Stimulated activated CD4-positive, alpha-beta T cell treated with anti-CD3 and anti-CD28 coated beads, TNF-alpha, amount 100 ng/mL, for 1 hour (primary cell): ENCODE measurements at places on chromosomes 4 and X.
A peak's percentile ranks its signal among the peaks of the same experiment; 100 is the strongest.

- no peak for DNase-seq
Measured at GRCh38 chr4:126965877-126966276, 666.9 kb upstream of the INTU start.

DNA sequence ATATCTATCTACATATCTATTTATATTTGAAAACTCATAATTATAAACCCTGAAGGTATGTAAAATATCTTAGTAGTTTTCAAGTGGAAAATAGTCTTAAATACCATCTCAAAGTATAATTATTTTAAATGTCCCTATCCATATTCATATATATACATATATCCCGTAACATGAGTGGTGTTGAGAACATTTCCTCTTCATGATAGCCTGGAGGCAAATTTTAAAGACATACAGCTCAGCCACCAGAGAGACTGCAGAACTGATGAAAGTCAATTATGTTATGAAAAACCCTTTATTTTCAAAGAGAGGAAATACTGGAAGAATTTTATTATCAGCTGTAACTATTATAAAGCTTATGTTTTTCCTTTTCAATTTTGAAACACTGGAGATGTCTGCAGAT lies 1806.7 kb upstream of the PCDH7 start:
- DNase-seq: no peak

- no peak for DNase-seq
Measured at GRCh38 chr4:147847751-147848590, 116.1 kb downstream of the ARHGAP10 start.

GRCh38 chr4:124593494-124593893 lies 119.0 kb downstream of the ANKRD50 start:
- no peak for DNase-seq

DNA sequence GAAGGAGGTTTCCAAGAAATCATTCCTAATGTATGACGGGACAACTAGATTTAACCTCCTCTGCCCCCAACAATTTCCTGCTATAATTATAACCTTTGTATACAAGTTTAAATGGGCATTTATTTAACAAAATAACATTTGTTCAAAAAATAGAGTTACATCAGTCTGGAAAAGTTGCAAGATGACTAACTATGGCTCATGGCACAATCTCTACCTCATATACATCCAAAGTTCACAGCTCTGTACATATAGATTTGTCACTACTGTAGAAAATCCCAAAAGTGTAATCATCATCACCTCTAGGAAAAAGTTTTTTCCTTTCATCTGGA lies 3.8 kb upstream of the RPS6KA3 start:
- DNase-seq: no peak

GRCh38 chr4:76095568-76095967 lies 21.1 kb downstream of the ART3 start:
- no peak for DNase-seq

GRCh38 chr4:89511776-89512175 lies 204.2 kb upstream of the GPRIN3 start:
- DNase-seq: no peak

GRCh38 chr4:168637872-168638756 lies 141.3 kb downstream of the PALLD start:
- DNase-seq: no peak

DNA sequence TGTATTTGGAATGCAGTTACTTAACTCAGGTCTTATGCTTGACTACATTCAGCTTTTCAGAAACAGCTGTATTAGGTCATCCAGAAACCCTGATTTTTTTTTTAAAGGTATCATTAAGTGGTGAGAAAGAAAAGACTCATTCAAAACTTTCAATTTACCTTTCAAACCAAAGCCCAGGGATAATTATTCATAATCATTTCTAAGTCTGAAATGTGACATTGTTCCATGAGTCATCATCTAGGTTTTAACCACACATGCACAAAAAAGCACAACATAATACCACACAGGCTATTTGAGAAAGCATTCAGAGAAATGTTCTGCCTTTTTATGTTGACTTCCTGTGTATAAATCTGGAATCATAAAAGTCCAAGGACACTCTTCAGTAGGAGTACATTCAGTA lies 288.2 kb downstream of the IL1RAPL2 start:
- no peak for DNase-seq

DNA sequence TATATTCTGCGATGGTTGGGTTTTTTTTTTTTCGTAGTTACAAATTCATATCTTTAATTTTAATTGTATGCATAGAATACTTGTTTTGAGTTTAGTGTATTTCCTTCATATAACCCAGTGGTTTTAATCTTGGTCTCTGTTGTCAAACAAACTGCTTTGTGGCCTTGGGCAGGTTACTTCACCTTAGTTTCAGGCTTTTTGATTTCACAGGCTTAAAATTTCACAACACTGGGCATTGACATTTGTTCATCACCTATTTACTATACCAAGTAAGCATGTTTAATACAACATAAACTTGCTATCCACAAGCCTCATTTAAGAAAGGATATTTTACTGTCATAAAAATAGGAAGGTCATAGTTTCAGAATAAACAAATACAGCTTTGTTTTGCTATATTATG lies 14.7 kb downstream of the RAPGEF2 start:
- DNase-seq: no peak

GRCh38 chr4:152976212-152976761 lies 40.2 kb downstream of the FHDC1 start:
- no peak for DNase-seq

DNA sequence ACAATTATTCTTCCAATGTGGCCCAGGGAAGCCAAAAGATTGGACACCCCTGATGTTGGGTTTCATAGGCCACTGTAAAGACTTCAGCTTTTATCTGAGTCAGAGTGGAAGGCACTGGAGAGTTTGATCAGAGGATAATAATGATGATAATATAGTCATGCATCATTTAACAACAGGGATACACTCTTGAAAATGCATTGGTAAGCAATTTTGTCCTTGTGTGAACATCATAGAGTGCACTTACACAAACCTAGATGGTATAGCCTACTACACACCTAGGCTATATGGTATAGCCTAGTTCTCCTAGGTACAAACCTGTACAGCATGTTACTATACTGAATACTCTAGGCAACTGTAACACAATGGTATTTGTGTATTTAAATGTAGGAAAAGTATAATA lies 70.5 kb downstream of the COQ2 start:
- DNase-seq: no peak

GRCh38 chr4:23720556-23720955 lies 169.3 kb downstream of the PPARGC1A start:
- DNase-seq: no peak

- DNase-seq: no peak
Measured at GRCh38 chr4:75099321-75099720, 166.4 kb downstream of the PARM1 start.

DNA sequence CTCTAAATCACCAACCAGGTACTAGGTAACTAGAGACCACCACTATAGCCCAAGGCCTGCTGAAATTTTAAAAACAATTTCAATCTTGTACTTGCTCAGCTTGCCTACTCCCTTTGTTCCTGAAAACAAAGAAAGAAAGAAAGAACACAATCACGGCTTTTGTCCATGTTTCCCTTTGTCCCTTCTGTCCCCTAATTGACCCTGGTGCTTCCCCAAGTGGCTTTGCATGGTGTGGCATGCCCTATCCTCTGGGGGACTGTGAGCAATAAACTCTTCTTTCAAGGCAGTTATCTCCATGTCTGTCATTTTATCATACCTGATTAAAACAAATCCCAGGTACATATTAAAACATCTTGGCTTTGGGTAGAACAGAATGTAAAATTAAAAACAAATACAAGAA lies 94.8 kb downstream of the ARSJ start:
- DNase-seq: no peak

DNA sequence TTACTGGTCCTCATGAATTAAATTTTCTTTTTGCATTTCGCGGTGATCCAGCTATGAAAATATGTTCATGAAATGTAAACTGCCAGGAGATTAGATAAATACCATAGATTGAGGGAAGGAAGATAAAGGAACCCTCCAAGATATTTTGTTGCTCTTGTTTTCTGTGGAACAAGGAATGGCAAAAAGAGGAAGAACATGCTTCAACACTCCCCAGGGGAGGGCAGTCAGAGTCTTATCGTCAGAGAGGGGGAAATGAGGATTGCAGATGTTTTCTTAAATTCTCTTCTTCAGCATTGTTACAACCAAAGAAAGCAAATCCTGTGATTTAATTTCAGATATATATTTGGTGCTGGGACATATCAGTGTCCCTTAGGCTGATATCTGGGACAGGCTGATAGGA lies 9.5 kb upstream of the SFRP2 start:
- DNase-seq: no peak

- no peak for DNase-seq
Measured at GRCh38 chrX:17038277-17038676, 91.8 kb downstream of the REPS2 start.

GRCh38 chr4:53376900-53377299 lies 541 bp upstream of the FIP1L1 start:
- DNase-seq: no peak

DNA sequence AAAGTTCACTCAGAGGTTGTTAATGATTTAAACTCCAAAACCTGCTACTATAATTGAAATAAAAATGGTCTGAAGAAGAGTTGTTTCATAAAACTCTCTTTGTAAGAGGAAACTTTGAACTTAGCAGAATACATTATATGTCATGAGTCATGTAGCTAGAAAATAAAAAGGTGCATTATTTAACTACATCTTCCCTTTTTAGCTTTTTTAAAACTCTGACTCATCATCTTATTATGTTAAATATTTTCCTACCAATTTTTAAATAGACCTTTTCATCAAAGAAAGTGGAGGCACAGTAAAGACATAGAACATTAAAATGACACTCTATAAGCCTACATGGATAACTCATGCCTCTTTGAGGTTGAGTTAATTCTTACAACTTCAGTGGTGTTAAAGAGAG lies 1.2 kb upstream of the ZNF827 start:
- no peak for DNase-seq

GRCh38 chr4:183840311-183840710 lies 64.8 kb upstream of the STOX2 start:
- DNase-seq: peak; percentile 49

DNA sequence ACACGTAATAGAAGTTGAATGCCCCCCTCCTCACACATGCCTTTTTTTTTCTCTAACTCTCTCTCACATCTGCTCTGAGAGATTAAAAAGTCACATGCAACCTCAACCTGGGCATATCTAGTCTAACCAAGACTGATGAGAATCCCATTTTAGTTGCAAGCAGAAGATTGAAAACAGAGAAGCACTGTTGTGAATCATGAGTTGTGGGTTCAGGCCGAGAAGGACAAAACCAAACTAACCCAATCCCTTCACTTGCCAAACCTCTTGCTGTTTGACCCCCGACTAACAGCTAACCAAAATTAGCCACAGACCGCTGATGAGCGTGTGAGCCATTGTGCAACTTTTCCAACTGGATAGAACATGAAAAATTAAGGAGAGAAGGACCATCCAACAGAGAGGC lies 31.8 kb downstream of the CXCL1 start:
- DNase-seq: no peak

- no peak for DNase-seq
Measured at GRCh38 chrX:57172544-57172943, 35.3 kb upstream of the SPIN2A start.

DNA sequence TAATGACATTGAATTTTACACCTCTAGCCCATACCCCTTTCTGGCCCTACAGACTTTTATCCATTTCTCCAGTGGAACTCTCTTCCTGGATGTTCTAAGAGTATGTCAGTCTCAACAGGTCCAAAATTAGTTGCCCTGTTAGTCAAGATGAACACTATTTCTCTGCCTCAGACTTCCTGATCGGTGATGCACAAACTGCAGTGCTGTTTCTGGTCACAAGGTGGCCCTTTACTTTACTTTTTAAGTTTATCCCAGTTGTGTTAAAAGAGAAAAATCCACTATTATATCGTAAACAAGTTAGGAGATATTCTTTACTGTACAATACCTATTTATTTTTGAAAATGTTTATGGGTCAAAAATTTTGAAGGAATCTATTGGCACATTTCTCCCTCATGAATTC lies 13.1 kb downstream of the TCEAL7 start:
- peak; percentile 0 for DNase-seq

DNA sequence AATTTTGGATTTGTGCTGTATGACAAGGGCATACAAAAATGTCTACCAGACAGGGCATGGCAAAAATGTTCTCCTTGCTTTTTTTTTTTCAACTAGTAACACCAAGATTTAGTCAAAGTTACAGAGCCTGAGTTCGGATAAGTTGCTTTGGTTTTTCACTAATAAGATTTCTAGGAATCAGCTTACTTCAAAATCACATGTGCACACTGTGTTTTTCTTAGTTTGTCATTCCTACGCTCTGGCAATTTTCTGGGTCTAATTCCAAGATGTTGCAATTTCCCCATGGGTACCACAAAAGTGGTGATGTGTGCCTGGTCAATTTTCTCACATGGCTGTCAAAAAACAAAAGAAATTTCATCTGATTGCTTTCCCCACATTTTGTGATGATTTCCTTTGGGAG lies 6.3 kb downstream of the C1QTNF7 start:
- no peak for DNase-seq

DNA sequence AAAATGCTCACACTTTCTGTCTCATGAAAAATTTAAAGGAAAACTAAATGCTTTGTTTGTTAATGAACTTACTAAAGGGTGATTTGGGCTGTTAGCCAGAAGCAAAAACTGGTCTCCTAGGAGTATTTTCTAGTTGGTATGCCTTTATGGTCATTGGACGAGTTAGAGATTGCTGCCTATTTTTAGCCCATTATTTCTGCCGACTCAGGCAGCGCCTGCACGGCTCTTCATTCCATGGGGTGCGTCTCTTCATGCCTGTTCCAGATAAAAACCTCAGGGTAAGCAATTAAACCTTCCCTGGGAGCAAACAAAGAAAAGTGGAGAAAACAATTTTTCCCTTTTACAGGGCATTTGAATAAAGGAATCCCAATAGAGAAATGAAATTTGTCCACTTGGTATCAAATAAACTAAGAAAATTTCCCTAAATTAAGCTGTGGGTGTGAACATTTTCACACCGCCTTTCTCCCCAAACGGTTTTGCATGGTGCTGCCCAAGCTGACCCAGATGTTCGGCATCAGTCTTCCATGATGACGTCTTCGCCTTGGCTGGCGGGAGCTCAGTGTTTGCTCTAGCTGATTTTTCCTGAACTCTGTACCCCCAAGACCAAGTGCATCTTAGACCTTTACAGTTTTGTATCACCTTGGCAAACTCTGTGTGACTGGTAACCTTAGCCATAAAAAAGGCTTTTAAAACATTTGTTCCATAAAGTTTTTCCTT lies 61.7 kb upstream of the ADGRG2 start:
- DNase-seq: no peak

- DNase-seq: no peak
Measured at GRCh38 chr4:73662709-73663546, 42.7 kb upstream of the RASSF6 start.

DNA sequence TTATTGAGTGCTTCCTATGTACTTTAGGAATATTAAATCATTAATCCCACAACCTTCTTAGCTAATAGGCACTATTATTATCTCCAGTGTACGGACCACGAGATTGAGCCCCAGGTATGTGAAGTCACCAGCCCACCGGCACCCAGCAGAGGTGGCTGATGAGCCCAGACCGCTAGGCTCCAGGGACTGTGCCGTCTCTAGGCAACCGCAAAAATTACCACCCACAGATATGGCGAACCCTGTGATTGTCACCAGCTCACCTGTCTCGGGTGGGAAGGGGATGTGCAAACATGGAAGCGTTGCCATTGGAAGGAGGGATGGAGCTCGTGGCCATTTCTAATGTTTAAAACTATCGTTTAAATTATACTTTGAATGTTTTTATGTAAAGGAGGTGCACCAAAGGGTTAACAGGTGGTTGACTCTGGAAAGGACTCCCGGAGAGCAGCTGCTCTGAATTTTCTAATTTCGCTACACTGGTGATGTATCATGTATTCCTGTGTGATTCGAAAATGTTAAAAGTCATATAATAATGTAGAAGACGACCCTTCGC lies 21.0 kb upstream of the JAKMIP1 start:
- no peak for DNase-seq
